ENCODE measurements at places on chromosomes 2 and 18.

DNA sequence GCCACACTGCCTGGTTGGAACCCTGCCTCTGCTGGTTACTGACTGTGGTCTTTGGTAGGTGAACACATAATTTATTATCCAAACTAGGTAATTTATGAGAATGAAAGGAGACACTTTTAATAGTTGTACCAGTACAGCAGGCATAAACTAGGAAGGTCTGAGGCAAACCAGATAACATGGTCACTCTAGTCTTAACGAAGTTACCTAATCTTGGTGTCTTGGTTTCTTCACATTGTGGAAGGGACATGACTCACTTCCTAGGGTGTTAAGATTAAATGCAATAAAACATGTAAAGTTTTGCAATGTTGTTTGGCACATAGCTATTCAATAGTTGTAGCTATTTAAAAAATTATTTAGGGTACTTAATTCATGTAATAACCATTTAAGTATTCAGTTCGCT is 23.3 kb downstream of the SPTBN1 start:
- DNase-seq = no peak

DNA sequence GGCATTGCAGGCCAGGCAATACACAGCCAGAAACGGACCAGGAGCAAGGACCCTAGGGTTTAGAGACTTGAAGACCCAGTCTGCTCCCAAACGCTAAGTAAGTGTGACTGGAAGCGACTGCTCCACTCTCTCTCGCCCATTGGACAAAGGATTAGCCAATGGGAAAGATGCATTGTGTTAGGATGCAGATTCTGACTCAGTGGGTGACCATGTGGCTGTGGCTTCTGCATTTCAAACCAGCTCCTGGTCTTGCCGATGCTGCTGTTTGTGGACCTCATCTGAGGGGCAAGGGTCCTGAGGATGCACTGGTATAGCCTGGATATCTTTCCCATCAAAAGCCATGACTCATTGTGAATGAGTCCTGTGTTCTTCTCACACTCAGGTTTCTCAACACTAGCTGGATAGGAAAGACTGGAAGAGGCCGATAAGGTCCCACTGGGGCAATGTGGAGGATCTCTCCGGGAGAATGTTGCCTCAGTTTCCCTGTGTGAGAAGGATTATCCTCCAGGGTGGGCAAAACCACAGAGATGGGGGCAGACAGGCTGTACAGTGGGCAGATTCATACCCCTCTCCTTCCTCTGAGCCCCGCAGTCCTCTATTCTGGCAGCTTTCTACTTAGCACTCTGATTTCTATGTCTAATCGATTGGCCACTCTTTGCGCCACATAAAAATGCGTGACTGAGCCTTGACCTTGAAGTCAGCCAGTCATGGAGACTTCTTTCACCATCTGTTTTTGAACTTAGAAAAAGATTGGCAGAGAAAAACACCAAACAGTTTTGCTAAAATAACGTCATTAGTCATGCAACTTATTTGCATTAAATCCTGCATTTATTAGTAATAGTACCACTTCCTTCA is 257.1 kb downstream of the PRKCE start:
- DNase-seq = no peak

GRCh38 chr2:9909106-9909505 is 42.4 kb upstream of the GRHL1 start:
- no peak for DNase-seq

DNA sequence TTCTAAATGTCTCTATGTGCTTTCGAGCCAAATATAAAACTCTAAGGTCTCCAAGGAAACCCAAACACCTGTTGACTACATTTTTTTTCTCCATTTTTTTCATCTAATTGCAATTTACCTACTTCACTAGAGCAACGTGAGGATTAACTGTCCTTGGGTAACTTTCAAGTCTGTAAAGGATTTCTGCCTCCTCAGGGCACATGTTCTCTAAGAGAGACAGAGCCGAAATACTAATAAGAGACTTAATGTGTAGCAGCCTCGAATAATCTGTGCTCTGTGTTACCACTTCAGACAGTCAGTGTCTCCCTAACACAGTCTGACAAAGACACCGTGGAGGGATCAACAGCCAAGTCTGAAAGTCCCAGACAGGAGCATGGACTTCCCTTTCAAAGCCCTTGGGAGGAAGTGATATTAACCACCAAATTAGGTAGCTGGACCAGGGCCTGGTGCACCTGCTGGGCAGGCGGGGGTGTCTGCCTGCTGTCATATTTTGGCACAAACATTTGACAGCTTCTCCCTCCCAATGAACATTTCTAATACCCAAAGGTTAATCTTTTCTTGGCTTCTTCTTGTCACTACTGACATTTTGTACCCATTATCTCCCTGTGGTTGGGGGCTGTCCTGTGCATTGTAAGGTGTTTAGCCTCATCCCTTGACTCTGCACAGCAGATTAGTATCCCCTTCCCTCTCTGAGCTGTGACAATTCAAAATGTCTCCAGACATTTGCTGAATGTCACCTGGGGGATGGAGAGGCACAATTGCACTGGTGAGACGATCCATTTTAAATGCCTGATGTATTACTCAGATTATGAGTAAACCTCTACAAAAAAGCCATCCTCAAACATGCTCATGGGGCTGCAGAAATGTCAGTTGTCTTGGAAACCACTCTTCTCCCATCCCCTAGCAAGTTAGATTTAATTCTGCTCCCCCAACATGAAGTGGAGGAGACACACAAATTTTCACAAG is 45.7 kb upstream of the LYPD1 start:
- no peak for DNase-seq

DNA sequence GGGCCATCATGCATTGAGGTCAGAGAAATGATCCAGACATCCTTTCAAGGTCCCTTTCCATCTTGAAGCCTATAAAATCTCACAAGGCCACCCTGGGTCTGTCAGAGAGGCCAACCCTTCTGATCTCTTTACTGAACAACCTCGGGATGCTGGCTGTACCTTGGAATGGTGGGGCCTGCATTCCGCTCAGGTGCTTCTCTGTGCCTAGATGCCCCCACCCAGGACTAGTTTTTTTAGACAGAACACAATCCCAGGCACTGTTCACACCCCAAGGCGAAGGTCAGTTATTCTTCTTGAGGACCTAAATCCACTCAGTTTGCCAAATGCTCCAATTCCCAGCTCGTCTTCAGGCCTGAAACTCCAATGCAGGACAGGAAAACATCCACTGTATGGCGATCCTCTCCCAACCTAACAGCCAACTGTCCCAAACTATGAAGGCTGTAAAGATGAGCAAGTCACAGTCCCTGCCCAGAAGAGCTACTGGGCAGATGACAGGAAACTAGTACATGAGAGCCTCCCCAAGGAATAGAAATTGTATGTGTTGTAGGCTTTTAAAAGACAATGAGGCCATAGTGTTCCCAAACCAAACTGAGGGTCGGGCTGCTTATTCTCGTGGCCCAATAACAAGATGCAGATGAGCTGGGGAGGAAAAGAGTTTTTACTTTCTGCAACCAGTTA is 154.4 kb upstream of the ACAA2 start:
- no peak for DNase-seq

- DNase-seq = no peak
Observed at GRCh38 chr18:54918060-54918459, 41.2 kb downstream of the CCDC68 start.
